ENCODE measurements at places on chromosomes 2 and 18. TPM values are rescaled to one million over a fixed set of nuclear protein-coding genes. Genes with fewer than 3 reads are reported as not detected.

Gene POTEC
- not detected for total RNA-seq

Gene DPP10
- not detected for total RNA-seq

Gene EFEMP1
- 188 TPM for total RNA-seq

Gene CD8A
- total RNA-seq: under 0.01 TPM

Gene TXNDC2
- total RNA-seq: not detected

Gene ANKRD29
- total RNA-seq: 14.1 TPM

Data from tracheal epithelial cell (primary cell).